Epithelial cell of proximal tubule (primary cell): ENCODE measurements at places on chromosomes 1 and 21. TPM values are rescaled to one million over a fixed set of nuclear protein-coding genes. Genes with fewer than 3 reads are reported as not detected.

Gene C1orf141
- not detected in 2 replicates for total RNA-seq

Gene CLDN19
- 0.29 and 1.2 TPM in 2 replicates for total RNA-seq

- no peak for DNase-seq
Observed at GRCh38 chr1:160045653-160046052, 13.9 kb upstream of the PIGM start.

DNA sequence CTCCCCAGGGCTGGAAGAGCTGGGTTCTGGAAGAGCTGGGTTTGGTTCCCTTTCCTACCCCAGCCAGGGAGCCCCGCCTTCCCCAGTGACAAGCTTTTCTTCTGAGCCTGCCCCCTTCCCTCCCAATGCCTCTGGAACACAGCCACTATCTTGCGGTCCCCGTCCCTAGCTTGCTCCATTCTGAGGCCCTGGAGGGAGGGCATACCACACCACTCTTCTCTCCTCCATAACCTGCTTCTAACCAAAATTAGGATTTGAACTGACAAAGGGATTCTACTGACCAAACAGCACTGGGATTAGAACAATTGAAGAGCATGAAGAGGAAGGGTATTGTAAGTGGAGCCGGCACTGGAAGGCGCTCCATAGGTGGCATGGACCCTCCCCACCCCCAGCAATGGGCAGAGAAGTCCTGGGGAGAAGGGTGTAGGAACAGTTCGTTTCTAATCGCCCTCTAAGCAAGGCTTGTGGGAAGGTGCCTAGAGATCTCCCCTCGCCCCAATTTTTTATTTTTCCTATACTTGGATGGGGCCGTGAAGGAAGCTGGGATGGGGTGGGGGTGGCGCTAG lies 690 bp downstream of the C1orf216 start:
- no peak for DNase-seq

DNA sequence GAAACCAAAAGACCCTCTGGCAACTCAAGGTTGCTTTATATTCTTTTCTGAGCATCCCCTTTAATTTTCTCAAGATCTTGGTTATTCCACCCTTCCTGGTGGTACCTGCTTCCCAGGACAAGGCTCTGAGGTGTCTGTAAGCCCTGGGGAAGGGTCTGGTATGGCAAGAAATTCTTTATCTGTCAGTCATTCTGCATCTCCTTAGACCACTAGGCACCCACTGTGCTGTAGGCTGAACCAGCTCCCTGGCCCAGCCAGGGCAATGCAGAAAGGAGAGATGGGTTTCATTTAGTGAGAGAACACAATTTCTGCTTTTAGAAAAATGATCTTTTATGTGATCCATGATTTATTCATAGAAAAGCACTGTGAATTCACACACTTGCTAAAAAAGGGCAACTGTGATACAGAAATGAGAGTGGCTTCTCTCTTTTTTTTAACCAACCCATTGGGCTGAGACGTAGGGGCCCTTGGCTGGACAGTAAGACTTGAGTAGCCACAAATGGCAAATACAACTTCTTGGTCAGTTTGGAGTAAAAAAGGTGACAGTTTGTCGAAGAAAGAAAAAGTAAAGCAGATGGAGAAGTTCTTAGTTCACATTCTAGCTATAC lies 4.1 kb downstream of the UROD start:
- DNase-seq = no peak

DNA sequence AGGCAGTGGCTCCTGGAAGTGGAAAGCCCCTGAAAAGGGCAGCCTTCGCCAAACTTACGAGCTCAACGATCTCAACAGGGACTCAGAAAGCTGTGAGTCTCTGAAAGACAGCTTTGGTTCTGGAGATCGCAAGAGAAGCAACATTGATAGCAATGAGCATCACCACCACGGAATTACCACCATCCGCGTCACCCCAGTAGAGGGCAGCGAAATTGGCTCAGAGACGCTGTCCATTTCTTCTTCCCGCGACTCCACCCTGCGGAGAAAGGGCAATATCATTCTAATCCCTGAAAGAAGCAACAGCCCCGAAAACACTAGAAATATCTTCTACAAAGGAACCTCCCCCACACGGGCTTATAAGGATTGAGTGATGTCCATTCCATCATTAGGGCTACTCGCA lies 42.4 kb downstream of the PLPPR4 start:
- DNase-seq = no peak

GRCh38 chr1:31482482-31483011 lies 69.5 kb downstream of the SERINC2 start:
- DNase-seq = no peak
